CD4-positive, alpha-beta T cell treated with Interferon alpha-2 for 1 hour (primary cell): ENCODE measurements at places on chromosomes 6 and 20.

- no peak for DNase-seq
Observed at GRCh38 chr6:169782966-169783365, 31.5 kb downstream of the ERMARD start.

GRCh38 chr20:38437796-38438195, 2.7 kb upstream of the SNHG17 start:
- no peak for DNase-seq

DNA sequence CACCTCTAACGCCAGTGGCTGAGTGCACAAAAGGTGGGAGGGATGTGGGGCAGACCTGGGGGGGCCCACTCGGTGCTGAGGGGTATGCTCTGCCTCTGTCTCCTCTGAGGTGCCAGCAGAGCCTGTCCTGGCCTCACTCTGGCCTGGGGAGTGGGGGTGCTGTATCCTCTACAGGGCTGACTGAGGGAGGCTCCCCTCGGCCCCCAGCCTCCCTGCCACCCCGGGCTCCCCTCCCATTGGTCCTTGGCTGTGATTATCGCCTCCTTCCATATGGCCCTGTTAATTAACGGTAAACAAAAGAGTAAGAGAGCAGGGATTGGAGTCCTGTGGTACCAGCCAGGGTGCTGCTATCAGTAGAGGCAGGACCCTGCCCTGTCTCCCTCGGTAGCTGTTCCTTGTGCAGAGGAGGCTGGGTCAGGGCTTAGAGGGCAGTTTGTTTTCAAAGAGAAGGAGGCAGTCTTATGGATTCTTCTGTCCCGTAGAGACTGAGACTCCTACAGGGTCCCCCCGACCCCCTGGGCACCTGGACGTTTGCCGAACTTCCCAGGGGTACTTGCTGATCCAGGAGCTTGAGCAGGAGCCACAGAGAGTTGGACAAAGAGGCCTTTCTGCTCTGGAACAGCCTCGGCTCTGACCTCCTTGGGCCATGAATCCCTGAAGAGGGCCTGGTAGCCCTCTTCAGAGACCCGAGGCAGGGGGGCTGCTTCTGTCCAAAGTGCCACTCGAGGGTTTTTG, 1.8 kb downstream of the MYT1 start:
- no peak for DNase-seq

GRCh38 chr6:6680526-6680925, 92.0 kb downstream of the LY86 start:
- no peak for DNase-seq

DNA sequence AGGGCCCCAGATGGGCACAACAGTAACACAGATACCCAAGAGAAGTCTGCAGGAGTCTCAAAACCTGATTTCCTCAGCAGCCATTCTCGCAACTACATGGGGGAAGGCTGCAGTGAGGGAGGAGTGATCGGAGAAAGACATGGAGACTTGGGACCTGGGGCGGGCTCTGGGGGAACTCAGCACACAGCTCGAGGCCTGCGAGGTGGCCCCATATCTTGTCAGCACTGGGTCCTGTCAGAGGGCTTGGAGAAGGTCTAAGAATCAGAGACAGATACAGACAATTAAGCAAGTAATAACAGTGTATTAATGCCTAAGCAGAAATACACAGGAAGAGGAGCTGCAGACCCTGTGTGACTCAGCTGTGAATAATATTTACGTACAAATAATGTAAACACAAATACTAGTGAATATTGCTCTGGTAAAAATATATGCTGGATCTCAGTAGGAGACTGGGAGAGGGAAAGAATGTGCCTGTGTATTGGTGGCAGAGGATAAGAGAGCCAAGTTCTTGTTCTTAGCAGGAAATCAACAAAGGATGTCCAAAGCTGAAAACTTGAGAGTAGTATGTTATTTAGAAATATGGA, 336.2 kb downstream of the ZFAND3 start:
- no peak for DNase-seq

GRCh38 chr6:12331951-12332749, 42.0 kb downstream of the EDN1 start:
- no peak for DNase-seq

- no peak for DNase-seq
Observed at GRCh38 chr6:46484081-46484820, 7.0 kb downstream of the RCAN2 start.

DNA sequence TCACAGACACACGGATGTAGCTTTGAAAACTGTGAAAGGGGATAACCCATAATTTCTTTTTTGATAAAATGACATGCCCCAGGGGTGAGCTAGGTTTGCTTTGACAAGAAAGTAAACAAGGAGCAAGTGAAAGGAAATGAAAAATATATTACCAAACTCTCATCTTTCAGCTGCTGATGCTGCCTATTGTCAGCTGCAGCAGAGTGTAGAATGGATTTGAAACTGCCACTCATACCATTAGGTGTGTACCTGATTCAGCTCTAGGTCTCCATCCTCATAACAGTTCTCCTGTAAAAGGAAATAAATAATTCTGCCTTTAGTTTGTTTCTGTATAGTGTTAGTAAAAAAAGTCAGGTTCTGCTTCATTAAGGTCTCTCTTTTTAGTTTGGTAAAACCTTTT, 415.1 kb upstream of the MARCKS start:
- DNase-seq = no peak

GRCh38 chr6:147205690-147206600, 1.7 kb downstream of the STXBP5 start:
- DNase-seq = no peak

GRCh38 chr20:40767615-40767924, 78.5 kb upstream of the MAFB start:
- DNase-seq = no peak

DNA sequence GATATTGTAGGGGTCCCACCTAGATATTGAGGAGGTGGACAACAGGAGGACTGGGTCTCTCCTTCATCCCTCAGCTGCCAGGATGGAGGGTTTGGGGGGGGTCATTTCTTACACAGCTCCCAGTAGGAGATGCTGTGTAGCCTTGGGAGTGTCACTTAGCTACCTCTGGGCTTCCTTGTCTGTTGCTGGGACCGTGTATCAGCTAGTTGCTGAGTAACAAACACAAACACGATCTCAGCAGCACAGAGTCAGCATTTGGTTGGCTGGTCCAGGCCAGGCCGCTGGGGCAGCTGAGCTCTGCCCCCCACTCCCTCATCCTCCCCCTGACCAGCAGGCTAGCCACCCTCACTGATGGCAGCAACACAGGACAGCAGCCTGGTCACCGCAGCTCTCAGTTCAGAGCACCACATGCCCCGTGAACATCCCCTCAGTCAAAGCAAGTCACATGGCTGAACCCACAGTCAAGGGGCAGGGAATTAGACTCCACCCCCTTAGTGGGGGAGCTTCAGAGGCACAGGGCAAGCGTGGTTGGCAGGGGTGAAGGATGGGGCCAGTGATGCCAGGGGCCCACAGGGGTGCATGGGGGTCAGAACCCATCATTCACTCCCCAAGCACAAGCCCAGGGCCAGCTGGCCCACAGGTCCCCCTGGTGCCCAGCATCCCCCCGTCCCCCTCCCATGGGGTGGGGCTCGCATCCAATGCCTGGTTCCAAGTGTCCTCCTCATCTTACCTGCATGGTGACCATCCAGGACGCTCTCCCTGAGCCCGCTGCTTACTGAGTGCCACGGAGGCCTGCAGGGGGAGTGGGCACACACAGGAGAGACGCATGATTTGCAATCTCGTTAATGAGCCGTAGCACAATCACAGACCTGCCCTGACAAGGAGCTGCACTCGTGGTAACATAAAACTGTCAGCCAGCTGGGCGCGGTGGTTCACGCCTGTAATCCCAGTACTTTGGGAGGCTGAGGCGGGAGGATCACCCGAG, 112.4 kb downstream of the TAF4 start:
- no peak for DNase-seq

DNA sequence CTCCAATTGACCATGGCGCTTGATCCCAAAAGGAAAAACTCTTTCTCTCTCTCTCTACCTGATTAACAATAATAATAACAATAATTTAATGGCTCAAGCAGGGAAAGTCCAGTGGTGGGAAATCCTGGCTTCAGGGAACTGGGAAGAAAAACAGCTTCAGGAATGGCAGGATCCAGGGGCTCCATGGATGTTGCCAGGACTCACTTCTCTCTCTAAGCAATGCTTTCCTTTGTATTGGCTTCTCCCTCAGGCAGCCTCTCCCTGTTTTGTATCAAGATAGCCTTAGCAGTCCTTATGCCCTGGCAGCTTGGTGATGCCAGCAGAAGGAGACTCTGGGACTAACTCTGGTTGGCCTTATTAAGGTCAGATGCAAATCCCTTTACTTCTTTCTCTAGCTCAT, 13.5 kb upstream of the PTGIS start:
- no peak for DNase-seq

DNA sequence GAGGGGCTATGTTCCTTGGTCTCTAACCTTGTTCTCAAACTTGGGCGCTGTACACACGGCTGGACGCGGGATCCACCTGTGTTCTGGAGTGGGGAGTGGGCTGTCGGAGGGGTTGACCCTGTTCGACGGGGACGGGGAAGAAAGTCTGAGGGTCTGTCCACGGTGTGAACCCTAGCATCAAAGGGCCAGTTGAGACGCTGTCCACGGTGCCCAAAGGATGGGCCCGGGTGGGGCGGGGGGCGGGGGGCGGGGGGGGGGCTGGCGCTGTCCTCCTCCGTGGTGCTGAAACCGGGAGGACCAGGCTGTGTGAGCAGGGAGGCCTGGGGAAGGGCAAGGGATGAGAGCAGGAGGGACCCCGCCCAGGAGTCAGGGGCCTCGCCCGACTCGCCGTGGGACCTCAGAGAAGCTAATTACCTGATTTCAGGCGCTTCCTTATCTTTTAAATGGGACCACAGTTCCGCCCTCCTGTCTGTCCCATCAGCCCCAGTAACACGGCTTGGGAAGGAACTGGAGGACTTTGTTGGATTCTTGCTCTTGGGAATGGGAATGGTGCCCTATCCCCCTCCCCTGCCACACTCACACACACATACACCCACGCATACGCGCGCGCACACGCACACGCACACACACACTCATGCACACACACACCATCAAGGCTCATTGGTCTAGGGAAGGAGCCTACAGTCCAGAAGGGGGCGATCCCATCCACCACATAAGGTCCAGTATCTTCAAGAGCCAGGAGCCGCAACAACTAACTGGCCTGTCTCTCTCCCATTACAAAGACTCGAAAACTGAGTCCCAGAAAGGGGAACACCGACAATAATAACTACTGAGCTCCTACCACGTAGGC, 1.0 kb upstream of the VSTM2L start:
- DNase-seq = peak; percentile 5
